Thoracic aorta (tissue), 2 donors: ENCODE measurements at places on chromosomes 3 and 15.

DNA sequence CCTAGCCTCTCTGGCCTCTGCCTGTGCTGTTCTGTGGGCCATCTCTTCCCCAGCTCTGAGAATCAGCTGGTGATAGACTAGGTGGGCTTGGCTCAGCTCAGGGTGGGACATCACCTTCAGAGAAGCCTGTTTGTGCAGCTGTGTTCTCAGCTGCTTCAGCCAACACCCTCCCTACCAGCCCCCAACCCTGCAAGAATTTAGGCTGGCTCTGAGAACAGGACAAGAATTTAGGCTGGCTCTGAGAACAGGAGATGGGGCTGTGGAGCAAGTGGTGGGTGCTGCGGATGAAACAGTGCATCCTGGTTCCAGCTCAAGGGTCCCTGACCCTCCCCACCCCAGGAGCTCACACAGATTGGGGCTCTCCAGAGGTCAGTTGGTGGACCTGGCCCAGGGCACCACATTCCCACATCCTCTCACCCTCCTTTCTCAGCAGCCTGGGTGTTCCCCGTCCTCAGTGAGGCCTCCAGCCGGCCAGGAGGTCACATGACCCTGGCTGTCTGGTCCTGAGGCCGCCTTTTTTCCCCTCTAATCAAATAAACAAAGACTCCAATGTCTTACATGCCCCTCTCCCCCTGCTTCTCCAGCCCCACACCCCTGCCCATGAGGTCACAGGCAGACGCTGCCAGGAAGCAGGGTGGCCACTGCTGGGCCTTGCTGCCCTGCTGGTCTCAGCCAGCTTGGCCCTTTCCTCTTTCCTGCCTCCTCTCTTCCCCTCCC, 14.9 kb downstream of the PLEKHO2 start:
- no peaks in the 10 kb centered on the region for H3K27me3 ChIP-seq
- H3K36me3 ChIP-seq = peaks cover 27% of the 10 kb centered on the region
- peaks cover 41% of the 10 kb centered on the region for H3K4me1 ChIP-seq
- no peak for DNase-seq
- H3K27ac ChIP-seq = peak overlapping the region; percentile 97

DNA sequence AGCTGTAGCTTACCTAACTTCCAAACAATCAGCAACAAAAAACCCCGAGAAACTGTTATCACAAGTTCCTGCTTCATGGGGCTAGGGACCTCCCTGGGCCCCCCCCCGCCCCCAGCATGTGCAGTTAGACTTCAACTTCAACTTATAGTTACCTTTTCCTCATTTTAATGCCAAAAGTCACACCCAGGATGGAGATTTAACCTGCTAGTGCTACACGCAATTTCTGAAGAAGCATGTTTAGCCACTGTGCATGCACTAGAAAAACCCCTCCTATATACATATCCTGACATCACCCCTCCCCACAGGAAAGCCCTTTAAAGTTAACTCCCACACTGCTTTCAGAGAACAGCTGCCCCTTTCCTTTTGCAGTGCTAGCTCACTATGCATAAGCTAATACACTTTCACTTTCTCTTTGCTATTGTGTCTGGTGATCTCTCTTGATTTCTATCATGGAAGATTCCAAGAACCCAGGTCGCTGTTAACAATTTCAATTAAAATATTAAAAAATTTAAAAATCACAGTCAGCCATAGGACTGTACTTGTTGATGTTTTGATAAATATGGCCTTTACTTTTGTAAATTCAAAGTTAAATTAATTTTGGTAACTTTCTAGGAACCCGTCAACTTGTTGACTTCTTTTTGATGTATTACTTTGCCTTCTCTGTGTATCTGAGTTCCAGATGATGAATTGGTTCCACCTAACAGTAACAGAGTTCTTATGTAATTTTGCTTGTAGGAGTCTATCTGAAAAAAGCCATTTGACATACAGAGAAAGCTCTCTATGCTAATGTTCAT, 75.2 kb upstream of the ACAD9 start:
- peak overlapping the region; percentile 38 for H3K4me3 ChIP-seq
- no peaks in the 10 kb centered on the region for H3K27me3 ChIP-seq
- H3K27ac ChIP-seq = no peak overlapping the region
- peaks cover 12% of the 10 kb centered on the region for H3K36me3 ChIP-seq
- H3K4me1 ChIP-seq = peaks cover 15% of the 10 kb centered on the region

DNA sequence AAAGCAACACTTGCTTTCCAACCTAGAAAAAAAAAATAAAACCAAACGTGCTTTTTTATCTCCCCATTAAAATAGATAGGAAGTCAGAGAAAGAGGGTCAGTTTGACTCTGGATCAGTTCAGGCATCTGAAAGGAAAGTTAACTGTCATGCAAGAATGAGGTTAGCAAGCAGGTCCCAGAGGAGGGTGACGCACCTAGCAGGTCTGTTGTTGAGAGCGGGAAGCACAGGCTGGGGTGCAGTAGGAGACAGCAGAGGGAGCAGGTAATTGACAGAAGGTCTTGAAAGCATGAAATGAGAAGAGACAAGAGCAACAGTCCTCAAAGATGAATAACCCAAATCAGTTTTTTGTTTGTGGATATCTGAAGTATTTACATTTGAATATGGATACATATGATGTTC, 82.5 kb downstream of the ANO10 start:
- no peaks in the 10 kb centered on the region for H3K36me3 ChIP-seq
- no peak for DNase-seq
- no peak overlapping the region for H3K27ac ChIP-seq
- no peaks in the 10 kb centered on the region for H3K4me1 ChIP-seq

DNA sequence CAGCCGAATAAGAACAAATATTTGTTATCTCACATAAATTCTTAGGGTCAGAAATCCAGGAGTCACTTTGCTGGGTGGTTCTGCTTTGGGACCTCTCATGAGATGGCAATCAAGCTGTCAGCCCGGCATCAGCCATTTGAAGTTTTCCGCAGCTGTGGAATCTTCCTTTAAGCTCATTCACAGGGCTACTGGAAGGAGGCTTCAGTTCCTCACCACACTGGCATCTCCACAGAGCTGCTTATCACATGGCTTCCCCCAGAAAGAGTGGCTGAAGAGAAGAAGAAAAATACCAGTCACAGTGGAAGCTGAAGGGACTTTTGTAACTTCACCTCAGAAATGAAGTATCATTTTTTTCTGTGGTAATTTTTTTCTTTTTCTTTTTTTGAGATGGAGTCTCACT, 267.7 kb downstream of the CHL1 start:
- no peak for DNase-seq
- H3K4me3 ChIP-seq = no peak overlapping the region
- peaks cover 7% of the 10 kb centered on the region for H3K4me1 ChIP-seq
- H3K27me3 ChIP-seq = no peaks in the 10 kb centered on the region
- H3K27ac ChIP-seq = no peak overlapping the region

DNA sequence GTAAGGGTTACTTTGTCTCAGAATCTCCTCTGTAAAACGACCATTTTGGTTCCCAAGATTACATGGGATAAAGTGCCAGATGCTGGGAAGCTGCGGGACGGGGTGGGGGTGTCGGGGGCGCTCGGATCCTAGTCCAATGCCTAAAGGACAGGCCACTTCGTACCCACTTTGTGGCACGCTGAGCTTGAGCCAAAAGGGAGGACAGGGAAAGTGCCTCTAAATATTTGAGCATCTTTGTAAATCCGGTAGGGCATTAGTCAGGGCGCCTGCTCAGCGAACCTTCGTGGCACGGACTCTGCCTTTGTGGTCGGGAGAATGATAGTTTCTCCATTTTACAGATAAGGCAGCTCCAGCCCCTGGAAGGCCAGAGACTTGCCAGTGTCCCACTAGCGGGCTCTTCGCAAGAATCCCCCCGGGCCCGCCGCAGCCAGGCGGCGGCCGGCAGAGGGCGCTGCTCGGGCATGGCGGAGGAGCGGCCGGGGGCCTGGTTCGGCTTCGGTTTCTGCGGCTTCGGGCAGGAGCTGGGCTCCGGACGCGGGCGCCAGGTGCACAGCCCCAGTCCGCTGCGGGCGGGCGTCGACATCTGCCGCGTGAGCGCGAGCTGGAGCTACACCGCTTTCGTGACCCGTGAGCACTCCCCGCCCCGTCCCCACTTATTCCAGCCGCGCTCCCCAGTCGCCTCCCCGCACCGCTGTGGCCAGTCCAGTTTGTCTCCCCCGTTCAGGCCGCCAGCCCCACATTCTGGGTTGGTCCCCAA, 1.8 kb downstream of the RCCD1 start:
- H3K4me1 ChIP-seq = peaks cover 19% of the 10 kb centered on the region
- peak overlapping the region; percentile 82 for H3K4me3 ChIP-seq
- H3K27ac ChIP-seq = peak overlapping the region; percentile 27
- H3K27me3 ChIP-seq = no peaks in the 10 kb centered on the region
- peaks cover 16% of the 10 kb centered on the region for H3K36me3 ChIP-seq

GRCh38 chr3:151576511-151577137, 115.8 kb upstream of the IGSF10 start:
- no peak overlapping the region for H3K27ac ChIP-seq
- no peak for DNase-seq
- no peak overlapping the region for H3K4me3 ChIP-seq
- H3K4me1 ChIP-seq = peaks cover 3% of the 10 kb centered on the region
- no peaks in the 10 kb centered on the region for H3K27me3 ChIP-seq

- no peaks in the 10 kb centered on the region for H3K27me3 ChIP-seq
- H3K4me1 ChIP-seq = no peaks in the 10 kb centered on the region
- no peak overlapping the region for H3K27ac ChIP-seq
- H3K36me3 ChIP-seq = no peaks in the 10 kb centered on the region
Observed at GRCh38 chr15:56996093-56996492, 77.6 kb downstream of the TCF12 start.

DNA sequence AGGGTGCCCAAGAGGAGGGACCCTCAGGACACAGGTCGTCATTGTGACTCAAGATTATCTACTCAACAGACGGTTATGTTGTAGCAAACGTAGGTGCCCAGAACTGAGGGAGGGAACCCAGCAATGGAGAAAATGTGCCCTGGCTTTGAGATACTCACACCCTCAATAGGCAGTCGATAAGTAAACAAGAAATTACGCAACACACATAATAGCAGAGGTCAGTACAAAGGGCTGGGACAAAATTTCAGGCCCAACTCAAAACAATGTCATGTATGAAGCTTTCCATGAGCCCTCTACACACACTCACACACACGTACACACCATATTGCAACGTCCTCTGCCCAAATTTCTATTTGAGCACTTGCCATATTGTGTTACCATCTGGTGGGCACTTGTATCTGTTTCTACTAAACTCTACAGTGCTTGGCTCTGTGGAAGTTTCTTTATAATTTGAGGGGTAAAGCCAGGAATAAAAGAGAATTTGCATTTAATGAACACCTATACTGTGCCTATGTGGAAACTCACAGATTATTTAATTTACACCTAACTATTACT, 114.6 kb upstream of the TRIM42 start:
- no peak overlapping the region for H3K4me3 ChIP-seq
- no peaks in the 10 kb centered on the region for H3K4me1 ChIP-seq
- no peak for DNase-seq
- H3K27ac ChIP-seq = no peak overlapping the region
- H3K36me3 ChIP-seq = no peaks in the 10 kb centered on the region

- H3K27ac ChIP-seq = no peak overlapping the region
- no peaks in the 10 kb centered on the region for H3K36me3 ChIP-seq
- no peaks in the 10 kb centered on the region for H3K4me1 ChIP-seq
- no peak overlapping the region for H3K4me3 ChIP-seq
- no peaks in the 10 kb centered on the region for H3K27me3 ChIP-seq
- DNase-seq = no peak
Observed at GRCh38 chr15:100671858-100672543, 69.6 kb downstream of the ASB7 start.

DNA sequence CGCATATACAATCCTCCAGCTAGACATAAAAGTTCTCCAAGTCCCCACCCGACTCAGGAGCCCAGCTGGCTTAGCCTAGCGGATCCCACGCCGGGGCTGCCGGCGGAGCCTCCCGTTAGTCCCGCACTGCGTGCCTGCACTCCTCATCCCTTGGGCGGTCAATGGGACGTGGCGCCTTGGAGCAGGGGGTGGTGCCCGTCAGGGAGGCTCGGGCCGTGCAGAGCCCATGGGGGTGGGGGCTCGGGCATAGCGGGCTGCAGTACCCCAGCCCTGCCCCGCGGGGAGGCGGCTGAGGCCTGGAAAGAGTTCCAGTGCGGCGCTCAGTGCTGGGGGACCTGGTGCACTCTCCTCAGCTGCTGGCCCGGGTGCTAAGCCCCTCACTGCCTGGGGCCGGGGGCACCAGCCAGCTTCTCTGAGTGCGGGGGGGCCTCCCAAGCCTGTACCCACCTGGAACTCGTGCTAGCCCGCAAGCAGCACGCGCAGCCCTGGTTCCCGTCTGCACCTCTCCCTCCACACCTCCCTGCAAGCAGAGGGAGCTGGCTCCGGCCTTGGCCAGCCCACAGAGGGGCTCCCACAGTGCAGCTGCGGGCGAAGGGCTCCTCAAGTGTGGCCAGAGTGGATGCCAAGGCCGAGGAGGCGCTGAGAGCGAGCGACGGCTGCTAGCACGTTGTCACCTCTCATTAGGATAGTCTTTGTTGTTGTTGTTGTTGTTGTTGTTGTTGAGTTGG, 12.2 kb upstream of the CCDC50 start:
- no peak for DNase-seq
- no peak overlapping the region for H3K27ac ChIP-seq
- H3K4me1 ChIP-seq = no peaks in the 10 kb centered on the region
- no peaks in the 10 kb centered on the region for H3K36me3 ChIP-seq

GRCh38 chr3:38059591-38059990, 20.6 kb downstream of the DLEC1 start:
- no peaks in the 10 kb centered on the region for H3K27me3 ChIP-seq
- no peaks in the 10 kb centered on the region for H3K36me3 ChIP-seq
- no peaks in the 10 kb centered on the region for H3K4me1 ChIP-seq

DNA sequence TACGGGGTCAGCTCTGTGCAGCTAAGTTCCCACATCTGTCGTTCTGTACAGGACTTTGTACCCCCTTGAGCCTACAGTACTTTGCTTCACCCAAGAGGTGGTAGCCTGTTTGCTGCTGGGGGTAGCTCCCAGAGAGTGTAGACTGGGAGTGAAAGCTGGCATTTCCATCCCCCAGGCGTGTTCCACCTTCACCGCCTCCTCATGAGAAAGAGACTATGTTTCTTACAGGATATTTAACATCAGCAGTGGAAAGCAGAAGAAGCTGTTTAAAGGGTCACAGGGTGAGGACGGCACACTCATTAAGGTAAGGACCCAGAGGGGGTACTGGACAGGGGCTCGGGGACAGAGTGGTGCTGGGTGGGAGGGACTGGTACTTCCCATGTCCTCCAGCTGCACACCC, 10.1 kb upstream of the JMJD7 start:
- no peak overlapping the region for H3K4me3 ChIP-seq
- no peaks in the 10 kb centered on the region for H3K27me3 ChIP-seq
- no peak for DNase-seq
- no peaks in the 10 kb centered on the region for H3K4me1 ChIP-seq

- H3K4me3 ChIP-seq = peak overlapping the region; percentile 23
- no peaks in the 10 kb centered on the region for H3K36me3 ChIP-seq
Observed at GRCh38 chr3:106208251-106208650, 339.4 kb upstream of the CBLB start.

DNA sequence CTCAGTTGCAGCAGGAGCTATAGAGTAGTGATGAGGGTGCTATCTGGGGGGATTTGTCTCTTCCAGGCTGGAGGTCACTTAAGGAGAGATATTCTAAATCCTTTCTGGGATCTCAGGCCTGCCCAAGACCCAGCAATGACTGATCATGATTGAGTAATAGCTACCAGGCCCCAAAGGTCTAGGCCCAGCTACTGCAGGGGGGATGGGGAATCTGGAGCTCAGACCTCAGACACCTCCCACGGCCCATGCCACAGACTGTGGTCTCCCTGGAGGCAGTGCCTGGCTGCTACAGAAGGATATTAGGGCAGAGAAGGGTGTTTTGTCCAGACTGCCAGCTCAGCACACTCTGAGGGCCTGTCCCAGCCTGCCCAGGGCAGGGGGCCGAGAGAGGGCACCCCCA, 6.9 kb downstream of the SLC38A3 start:
- H3K27me3 ChIP-seq = no peaks in the 10 kb centered on the region
- no peak overlapping the region for H3K27ac ChIP-seq
- no peaks in the 10 kb centered on the region for H3K4me1 ChIP-seq
- H3K4me3 ChIP-seq = no peak overlapping the region
- DNase-seq = no peak
